ENCODE measurements at places on chromosomes 4 and X. TPM values are rescaled to one million over a fixed set of nuclear protein-coding genes. Genes with fewer than 3 reads are reported as not detected.

The MAOA gene
- 85.1 TPM for total RNA-seq

The SUPT20HL2 gene
- not detected for total RNA-seq

The SUPT20HL1 gene
- total RNA-seq, result not detected

The TLR3 gene
- total RNA-seq, result 3.5 TPM

The HTRA3 gene
- total RNA-seq, result 55.5 TPM

The TMEM144 gene
- total RNA-seq, result 24.2 TPM

The GPR78 gene
- not detected for total RNA-seq

The PAGE2B gene
- total RNA-seq, result not detected

The MAGEA9B gene
- not detected for total RNA-seq

The NIPAL1 gene
- total RNA-seq, result 2.4 TPM

The CFAP99 gene
- total RNA-seq, result not detected

The SLITRK4 gene
- total RNA-seq, result 4.9 TPM

The RRH gene
- 1.2 TPM for total RNA-seq

The HPSE gene
- 6.1 TPM for total RNA-seq

The STPG2 gene
- not detected for total RNA-seq

The PACRGL gene
- 10.3 TPM for total RNA-seq

The NHSL2 gene
- 15.0 TPM for total RNA-seq

The CXCL8 gene
- total RNA-seq, result 6.9 TPM

The KIAA1210 gene
- total RNA-seq, result not detected

The BRS3 gene
- total RNA-seq, result not detected

The ARHGEF6 gene
- 25.7 TPM for total RNA-seq

The SYNPO2 gene
- total RNA-seq, result 264 TPM

The CT45A2 gene
- not detected for total RNA-seq

The MAGEB2 gene
- total RNA-seq, result not detected

The SCML2 gene
- 2.0 TPM for total RNA-seq

The CYSLTR1 gene
- 7.2 TPM for total RNA-seq

The CPE gene
- 395 TPM for total RNA-seq

The CXCL13 gene
- not detected for total RNA-seq

Data from thoracic aorta (tissue), 2 donors.